ENCODE measurements at places on chromosomes 4 and X.

DNA sequence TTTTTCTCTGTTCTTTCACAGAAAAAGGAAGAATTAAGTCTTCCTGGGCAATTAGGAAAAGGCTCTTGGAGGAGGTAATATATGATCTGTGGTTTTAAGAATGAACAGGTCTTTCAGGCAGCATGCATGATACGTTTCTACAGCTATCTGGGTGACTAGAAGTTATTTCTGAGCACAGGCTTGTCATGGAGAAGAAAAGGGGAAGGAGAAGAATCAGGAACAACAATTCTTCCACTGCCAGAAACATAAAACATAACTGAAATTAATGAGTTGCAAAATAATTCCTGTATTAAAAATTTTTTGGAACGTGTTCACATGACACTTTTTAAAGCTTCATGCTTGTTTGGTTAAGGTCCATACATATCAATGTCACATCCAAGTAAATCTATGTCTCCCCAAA is 17.7 kb upstream of the STIM2 start:
- DNase-seq: no peak

DNA sequence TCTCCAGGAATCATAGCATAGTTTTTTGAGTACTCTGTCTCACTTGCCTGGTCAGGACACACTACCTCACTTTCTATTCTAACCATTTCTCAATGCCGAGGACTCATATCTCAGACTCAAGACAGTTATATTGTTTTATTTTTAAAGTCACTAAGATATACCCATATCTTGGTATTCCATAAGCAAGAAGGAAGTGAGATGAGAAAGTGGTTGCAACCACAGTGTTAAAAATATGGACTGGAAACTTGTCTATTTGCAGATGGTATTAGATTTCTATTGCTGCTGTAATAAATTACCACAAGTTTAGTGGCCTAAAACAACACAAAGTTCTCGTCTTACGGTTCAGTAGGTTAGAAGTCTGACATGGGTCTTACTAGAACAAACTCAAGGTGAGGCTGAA is 344.8 kb upstream of the MAGEB2 start:
- DNase-seq: no peak

DNA sequence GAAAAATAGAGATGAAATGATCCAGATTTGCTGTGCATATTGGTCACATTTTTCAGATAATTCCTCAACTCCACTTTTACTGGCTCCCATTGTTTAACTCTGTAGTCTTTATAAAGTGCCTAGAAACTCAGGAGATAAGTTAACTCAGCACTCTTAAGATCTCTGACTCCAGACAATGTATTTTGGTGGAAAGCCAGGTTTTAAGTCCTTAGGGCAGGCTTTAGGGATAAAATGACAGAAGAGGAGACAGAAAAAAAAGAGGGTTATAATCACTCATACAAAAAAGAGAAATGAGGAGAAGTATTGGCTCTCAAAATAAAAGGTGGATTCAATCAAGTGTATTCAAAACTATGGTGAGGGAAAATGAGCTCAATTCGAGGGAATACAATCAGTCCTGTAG is 674.8 kb upstream of the INTU start:
- no peak for DNase-seq

GRCh38 chr4:92996533-92996932 is 692.8 kb downstream of the GRID2 start:
- DNase-seq: no peak

- no peak for DNase-seq
Measured at GRCh38 chr4:98996765-98997068, 1.2 kb downstream of the METAP1 start.

Measured in head of caudate nucleus (tissue), 42 donors.